ELF-1 (cell line): ENCODE measurements at places on chromosomes 3 and 15.

DNA sequence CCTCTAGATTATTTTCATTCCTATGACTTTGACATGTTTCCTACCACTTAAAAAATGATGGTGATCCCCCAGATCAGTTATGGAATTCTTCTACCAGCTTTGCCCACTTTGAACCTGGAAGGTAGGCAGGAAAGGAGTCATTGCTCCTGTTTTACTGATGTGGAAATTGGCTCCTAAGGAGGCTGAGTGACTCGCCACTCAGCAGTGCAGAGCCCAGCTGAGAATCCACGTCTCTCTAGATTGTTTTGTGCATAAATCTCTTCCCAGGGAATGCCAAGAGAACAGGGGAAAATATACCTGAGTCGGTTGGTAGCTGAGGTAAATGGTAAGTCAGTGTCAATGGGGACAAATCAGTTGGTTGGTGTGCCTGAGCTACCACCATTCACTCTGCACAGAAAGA is 4.7 kb downstream of the LTF start:
- no peak for DNase-seq

DNA sequence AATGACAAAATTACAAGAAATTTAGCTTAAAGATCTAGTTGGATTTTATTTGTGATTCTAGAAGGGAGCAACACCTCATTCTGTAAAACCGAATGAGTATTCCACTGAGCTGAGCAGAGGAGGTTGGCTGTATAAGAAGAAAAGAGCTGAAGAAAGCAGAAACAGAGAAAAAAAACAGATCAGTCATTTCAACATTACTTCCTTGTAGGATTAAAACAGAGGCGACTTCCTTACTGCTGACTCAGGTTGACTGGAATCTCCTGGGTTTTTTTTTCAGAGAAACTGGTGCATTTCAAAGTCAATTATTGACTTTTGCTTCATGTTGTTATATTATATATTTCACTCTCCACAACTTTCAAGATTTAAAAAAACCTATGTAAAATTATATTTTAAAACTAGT is 368.1 kb upstream of the UBE2E2 start:
- no peak for DNase-seq

- DNase-seq: no peak
Observed at GRCh38 chr3:156635034-156635433, 39.4 kb upstream of the TIPARP start.

DNA sequence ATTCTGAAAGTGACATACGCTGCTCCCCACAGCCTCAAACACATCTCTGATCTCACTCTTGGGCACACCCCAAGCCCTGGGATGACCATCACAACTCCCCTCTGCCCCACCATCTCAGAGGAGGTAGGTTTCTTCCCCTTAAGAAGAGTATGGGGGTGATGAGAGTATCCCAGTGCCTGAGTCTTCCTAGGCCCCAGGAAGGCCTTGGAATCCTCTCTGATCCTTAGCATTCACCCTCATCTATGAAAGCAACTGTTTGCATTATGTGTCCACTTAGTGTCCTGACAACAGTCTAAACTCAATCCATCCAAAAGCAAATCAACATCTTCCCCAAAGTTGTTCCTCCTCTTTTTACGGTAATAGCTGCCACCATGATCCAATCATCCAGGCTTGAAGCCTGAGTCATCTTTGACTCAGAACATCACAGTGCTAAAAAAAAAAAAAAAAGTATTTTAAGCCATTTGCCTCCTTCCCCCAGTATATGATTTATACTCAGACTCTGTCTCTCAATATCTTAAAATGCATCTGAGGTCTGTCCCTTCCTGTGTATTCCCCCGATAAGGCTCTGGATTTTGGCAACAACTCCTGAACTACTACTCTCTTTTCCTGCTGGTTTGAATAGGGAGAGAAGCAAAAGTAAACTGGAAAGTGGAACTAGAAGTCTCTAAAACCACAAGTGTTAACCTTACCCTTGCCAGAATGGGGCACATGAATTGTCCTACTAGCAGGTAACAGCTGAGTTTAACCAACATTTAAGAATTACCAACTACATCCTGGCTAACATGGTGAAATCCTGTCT is 22.5 kb downstream of the POPDC2 start:
- no peak for DNase-seq
